Activated CD8-positive, alpha-beta memory T cell treated with anti-CD3 and anti-CD28 coated beads for 48 hours (primary cell): ENCODE measurements at places on chromosomes 3 and 15.

GRCh38 chr3:106631373-106632108 is 745.7 kb upstream of the CCDC54 start:
- DNase-seq, result no peak

GRCh38 chr3:122786066-122786465 is 7.6 kb downstream of the HSPBAP1 start:
- no peak for DNase-seq

DNA sequence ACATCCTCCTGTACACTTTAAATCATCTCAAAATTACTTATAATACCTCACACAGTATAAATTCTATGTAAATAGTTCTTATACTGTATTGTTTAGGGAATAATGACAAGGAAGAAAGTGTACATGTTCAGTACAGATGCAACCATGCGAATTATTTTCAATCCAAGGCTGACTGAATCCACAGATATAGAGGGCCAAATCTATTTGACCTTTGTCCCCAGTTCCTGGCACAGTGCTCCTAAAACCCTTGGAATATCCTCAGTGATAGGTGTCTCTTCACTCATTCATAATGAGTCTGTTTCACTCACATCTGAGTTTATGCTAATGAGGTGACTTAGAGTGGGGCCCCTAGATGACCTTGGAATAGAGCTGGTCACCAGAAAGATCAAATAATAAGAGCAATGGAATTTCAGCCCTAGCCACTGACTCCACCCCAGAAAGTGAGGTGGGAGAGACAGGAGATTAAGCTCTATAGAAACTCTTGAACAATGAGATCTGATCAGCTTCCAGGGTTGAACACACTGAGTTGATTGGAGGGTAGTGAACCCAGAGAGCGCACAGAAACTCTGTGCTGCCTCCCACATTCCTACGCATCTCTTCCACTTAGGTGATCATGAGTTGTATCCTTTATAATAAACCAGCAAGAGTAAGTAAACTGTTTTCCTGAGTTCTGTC is 65.3 kb downstream of the ADAM10 start:
- no peak for DNase-seq

GRCh38 chr15:28169366-28169765 is 70.3 kb upstream of the OCA2 start:
- no peak for DNase-seq

- no peak for DNase-seq
These were observed 39.2 kb downstream of the NUP210 start for GRCh38 chr3:13380971-13381370.

GRCh38 chr3:188740010-188740409 is 431.8 kb upstream of the TPRG1 start:
- DNase-seq, result no peak

DNA sequence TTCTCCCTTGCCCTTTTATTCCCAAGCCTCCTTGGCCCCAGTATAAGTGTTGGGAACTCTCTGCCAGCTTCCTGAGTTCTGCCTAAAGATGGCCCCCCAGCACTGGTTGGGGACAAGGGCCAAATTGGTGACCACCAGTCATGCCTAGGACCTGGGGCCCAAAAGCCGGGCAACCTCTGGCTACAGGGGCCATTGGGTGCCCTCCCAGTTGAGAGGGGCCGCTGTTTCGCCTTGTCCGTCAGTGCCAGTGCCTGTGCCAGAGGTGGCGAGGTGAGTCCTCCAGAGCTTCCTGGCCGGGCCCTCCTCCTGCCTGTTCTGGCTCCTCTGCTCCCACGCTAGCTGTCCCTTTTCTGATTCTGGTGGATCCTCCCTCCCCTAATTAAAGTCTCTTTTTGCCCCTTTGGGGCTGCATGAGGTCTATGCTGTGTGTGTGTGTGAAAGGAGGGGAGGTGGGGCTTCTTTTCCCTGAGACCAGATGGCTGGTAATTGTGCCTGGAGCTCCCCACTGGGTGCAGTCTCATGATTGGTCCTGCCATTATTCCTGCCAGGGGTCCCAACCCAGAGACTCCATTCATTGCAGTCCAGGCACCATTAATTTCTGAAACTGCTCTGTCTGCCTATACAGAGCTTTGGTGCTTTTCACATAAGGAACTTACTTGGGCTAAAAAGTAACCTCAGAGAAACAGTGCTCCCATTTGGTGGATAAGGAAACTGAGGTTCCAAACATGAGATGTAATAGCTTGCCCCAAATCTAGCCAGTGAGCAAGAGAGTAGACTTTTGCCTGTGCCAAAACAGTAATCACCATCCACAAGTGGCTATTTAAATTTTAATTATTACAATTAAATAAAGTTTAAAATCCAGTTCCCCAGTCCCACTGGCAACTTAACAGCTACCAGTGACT is 3.1 kb upstream of the TTLL3 start:
- no peak for DNase-seq
